ENCODE measurements at places on chromosomes 11 and 22.

GRCh38 chr22:17264321-17265052 lies 45.3 kb upstream of the ADA2 start:
- peak; percentile 2 for DNase-seq

DNA sequence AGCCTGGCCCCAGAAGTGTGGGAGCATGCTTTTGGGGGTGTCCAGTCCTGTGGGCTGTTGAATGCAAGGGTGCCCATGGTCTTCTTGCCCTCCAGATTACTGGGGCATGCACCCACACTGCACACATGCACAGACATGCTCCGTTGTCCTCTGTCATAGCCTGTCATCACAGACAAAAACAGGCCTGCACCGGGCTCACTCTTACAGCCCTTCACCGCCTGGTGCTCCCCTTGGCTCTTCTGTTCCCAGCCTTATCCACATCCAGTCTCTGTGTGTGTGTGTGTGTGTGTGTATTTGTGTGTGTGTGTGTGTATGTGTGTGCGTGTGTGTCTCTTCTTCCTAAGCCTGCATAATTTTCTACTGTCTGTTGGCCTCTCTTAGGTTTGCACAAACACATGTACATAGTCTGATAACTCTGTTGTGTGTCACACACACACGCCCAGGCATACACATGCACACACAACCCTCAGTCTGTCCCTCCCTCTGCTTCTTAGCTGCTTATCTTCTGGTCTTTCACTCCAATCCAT lies 23.4 kb upstream of the NECTIN1 start:
- DNase-seq, result no peak

DNA sequence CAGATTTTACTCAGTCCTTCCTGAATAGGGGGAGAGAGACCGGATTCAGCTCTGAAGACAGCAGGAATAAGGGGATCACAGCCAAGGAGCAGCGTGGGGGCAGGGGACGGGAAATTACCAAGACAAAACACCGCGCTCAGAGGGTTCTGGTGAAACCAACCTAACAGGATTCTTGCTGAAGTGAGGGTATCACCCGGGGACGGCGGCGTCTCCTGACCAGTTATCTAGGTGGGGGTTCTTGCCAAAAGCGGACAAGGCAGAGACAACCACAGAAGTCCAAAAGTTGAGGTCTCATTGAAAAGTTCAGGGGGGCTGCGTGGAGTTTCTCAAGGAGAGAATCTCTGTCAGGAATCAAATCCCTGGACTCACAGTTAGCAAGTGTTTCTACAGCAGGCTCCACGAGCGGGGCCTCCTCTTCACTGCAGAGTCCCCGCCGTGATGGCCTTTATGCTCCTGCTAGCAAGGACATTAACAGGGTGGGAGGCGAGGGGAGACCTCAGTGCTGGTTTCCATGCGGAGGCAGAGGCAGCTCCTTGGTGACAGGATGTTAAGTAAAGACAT lies 291.0 kb downstream of the BRD1 start:
- DNase-seq, result no peak

GRCh38 chr11:70464509-70465361 lies 66.4 kb downstream of the CTTN start:
- no peak for DNase-seq

DNA sequence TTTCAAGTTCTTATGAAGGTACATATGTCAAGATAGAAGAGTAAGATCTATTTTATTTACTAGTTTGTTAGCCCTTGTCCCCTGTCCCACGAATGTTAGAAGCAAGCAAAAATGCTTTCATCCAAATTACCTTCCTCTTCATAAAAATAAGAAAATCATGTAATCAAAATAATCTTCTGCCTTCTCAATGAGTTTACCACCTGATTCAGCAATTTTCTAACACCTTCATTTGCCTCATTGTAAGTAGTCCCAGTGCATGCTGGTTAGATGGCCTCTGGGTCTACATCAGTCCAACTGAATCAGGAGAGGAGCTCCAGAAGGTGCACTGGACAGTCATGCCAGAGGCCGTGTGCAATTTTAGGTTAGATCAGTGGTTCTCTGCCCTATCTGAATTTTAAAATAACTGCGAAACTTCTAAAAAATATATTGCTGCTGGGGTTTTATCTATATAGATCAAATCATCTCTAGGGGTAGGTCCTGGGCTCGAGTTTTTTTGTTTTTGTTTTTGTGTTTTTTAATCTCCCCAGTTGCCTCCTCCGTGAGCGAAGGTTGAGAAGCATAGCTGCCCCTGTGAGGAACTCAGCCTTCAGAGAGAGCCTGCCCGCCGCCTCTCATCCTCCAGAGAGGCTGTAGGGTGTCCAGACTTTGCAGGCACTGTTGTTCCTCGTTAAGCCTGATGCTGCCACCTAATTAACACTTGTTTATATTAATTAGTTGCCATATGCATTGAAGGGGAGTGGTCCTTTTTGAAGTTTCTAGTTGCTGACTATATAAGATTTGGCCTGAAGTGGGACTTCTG lies 32.2 kb downstream of the C22orf31 start:
- DNase-seq, result no peak

DNA sequence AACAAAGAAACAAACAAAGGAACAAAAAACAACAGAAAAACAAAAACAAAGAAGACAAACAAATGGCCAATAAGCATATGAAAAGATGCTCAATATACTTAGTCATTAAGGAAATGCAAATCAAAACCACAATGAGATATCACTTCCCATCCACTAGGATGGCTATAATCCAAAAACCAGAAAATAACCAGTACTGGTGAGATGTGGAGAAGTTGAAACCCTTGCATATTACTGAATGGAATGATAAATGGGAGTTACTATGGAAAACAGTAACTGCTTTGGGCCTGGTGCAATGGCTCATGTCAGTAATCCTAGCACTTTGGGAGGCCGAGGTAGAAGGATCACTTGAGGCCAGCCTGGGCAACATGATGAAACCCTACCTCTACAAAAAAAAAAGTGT lies 44.9 kb upstream of the RBFOX2 start:
- DNase-seq, result peak; percentile 30

DNA sequence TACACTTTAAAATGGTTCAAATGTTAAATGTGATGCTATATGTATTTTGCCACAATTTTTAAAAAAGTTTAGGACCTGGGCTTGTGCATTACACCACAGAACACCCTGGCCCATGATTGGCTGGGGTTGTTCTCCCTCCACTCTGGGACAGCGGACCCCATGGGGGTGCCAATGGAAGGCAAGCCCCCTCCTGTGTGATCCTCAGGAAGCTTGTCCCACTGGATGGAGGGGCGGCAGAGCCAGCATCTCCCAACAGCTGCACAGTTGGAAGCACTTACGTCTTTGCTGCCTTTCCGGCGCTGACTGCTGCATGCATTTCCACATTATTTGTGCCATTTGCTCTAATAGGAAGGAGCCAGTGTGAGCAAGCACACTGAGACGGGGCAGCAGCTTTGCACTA lies 196.5 kb downstream of the SHANK2 start:
- DNase-seq, result no peak

- peak; percentile 93 for DNase-seq
Observed at GRCh38 chr22:41940832-41941765, 5.9 kb downstream of the CENPM start.

DNA sequence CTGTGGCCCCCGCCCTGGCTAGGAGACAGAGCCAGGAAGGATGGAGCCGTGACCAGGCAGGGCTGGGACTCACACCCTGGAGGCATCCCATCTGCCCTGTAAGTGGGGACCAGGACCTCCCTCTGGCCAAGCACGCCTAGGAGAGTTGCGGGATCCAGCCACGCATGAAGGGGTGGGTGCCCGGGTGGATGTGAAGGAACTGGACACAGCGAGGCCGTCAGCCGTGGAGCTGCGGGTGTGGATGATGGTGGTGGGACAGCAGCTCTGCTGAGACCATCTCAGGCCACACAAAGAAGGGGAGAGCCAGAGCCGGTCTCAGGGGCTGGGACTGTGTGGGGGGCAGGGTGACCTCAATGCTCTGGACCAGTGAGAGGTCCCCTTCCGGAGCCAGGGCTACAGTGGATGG lies 746.4 kb downstream of the BRD1 start:
- DNase-seq, result no peak

- DNase-seq, result peak; percentile 74
Observed at GRCh38 chr11:67629386-67630227, at the start of gene NUDT8. Gene NUDT8, minus strand, starts transcription at chr11:67629937. Its CDS starts 26 bp downstream, at chr11:67629911.

GRCh38 chr22:19127329-19128008 lies 3.6 kb upstream of the TSSK2 start:
- no peak for DNase-seq

GRCh38 chr11:109849946-109850345 lies 243.2 kb upstream of the ZC3H12C start:
- no peak for DNase-seq

- no peak for DNase-seq
Observed at GRCh38 chr11:40921246-40921645, 538.2 kb downstream of the LRRC4C start.

- DNase-seq, result peak; percentile 89
Observed at GRCh38 chr11:62439785-62440602, 21.2 kb downstream of the SCGB1A1 start.

DNA sequence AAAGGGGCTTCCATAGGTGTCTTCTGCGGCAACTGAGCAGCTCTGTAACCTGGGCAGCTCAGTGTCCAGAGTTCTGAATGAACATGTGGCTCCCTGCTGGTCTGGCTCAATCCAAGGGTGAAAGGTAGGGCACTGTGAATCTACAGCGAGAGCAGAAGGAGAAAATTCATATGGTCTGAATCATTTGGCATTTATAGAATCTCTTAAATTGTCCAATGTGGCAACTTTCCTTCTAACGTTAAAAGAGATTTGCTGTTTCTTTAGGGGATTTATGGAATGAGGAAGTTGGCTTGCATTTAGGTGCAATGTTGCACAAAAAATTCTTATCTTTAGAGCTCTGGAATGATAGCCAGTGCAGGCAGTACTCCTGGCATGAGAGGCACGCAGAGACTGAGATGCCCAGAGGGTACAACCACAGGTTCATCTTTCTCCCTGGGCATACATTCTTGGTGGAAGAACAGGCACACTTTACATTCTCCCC lies 17.0 kb downstream of the ATXN10 start:
- DNase-seq, result peak; percentile 97

DNA sequence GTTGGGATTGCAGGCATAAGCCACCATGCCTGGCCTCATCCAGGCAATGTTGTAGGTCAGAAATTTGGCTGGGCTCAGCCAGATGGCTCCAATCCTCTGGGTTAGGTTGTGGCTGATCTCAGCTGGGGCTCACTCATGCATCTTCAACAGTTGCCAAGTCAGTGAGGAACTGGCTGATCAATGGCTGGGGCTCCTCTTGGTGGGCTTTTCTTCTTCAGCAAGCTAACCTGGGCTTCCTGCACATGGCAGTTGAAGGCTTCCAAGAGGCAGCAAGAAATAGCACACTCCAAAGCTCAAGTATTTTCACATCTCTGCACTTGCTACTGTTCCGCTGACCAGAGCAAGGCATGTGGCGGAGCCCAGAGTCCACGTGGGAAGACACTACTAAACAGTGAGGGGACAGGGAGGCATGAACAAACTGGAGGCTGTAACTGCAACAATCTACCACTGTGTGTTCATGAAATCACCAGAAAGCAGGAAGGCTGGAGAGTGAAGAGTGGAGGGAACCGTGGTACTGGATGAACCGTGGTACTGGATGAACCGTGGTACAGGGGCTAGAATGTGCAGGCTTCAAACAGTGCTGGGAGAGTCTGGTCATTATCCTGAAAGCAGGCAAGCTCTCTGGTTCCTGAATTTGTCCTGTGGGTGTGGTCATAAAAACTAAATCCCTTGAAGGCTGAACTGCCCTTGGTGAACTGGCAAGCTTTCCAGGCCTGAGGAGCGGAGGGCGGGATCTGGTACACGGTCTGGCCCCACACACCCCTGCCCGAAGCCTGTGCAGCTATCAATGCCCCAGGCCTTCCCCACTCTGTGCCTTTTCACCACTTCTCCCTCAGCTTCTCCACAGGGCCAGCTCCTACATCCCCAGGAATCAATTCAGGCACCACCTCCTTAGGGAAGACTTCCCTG lies 20.2 kb downstream of the CHST1 start:
- no peak for DNase-seq

DNA sequence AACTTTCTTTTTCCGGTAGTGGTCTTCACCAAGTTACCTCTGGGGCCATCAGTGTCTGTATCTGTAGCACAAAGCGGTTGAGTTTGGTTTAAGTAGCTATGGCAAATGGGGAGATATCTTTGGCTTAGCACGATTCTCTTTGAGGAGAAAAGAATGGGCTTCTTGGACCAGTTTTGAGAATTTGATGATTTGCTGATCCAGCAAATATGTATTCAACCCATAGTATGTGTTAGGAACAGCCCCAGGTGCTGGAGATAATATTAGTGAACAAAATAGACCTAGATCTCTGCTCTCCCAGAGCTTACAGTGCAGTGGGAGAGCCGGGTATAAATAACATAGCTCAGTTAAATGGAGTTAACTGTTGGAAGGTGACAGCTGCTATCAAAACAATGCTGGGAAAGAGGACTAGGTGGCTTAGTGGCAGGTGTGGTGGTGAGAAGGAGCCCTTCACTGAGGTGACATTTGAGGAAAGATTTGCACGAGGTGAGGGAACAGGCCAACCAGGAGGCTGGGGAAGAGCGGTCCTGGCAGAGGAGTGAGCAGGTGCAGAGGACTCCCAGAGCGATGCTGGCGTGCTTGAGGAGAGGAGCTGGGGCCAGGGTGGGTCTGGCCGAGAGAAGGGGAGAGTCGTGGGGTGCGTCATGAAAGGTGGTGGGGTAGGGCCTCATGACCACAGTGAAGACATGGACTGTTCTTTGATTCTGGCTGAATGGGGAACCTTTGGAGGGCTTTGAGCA lies 5.0 kb downstream of the TBC1D22A start:
- DNase-seq, result no peak

- DNase-seq, result no peak
Observed at GRCh38 chr11:61406991-61407728, 14.8 kb downstream of the TMEM216 start.

DNA sequence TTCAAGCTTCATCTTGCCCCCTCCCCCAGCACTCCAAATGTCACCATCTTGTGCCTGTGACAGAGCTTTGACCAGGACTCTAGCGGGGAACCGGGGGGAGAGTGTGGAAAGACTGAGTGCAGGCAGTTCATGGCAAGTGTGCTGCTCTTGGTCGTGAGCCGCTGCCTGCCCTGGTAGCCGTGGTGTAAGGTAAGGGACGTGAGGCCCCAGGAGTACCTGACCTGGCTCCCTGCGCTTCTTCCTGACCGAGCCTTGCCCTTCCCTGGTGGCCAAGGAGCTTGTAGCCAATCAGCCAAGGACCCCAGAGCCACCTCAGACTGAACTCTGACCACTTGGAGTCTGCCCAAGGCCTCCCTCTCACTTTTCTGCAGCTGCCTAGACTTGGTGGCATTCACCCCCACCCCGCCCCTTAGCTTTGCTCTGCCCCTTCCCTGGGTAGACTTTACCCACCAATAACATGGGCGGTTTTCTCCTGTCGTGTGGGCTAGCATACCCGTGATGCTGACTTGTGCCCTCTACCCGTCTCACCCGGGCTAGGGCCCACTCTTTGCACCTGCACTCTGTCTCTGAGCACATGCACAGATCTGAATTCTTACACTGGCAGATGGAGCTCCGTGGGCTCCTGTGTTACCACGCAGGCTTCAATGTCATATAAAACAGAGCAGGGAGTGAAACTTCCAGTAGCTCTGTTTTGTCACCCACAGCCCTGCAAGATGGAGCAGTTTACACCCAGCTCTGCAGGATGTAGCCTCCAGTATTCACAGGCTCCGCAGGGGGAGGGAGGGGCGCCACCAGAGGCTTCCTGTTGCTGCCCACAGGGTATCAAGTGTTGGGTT lies 1.5 kb downstream of the DGKZ start:
- DNase-seq, result no peak

- DNase-seq, result no peak
Observed at GRCh38 chr22:33126881-33127280, 68.7 kb upstream of the SYN3 start.

- peak; percentile 78 for DNase-seq
Observed at GRCh38 chr11:107689317-107690202, 22.3 kb downstream of the SLN start.
